ENCODE measurements at places on chromosomes 13 and 19. TPM values are rescaled to one million over a fixed set of nuclear protein-coding genes. Genes with fewer than 3 reads are reported as not detected.

Gene NTF4
- not detected for total RNA-seq

Gene SARS2
- total RNA-seq, result 110 TPM

Gene ZNF583
- not detected for total RNA-seq

Gene LGALS14
- not detected for total RNA-seq

Gene CPB2
- total RNA-seq, result not detected

Gene CLEC17A
- total RNA-seq, result not detected

Gene PODNL1
- 0.34 TPM for total RNA-seq

GRCh38 chr13:106096661-106097092 is 438.8 kb downstream of the EFNB2 start:
- peak; percentile 90 for DNase-seq

GRCh38 chr13:107427536-107427935 is 787.8 kb downstream of the LIG4 start:
- DNase-seq, result no peak

DNA sequence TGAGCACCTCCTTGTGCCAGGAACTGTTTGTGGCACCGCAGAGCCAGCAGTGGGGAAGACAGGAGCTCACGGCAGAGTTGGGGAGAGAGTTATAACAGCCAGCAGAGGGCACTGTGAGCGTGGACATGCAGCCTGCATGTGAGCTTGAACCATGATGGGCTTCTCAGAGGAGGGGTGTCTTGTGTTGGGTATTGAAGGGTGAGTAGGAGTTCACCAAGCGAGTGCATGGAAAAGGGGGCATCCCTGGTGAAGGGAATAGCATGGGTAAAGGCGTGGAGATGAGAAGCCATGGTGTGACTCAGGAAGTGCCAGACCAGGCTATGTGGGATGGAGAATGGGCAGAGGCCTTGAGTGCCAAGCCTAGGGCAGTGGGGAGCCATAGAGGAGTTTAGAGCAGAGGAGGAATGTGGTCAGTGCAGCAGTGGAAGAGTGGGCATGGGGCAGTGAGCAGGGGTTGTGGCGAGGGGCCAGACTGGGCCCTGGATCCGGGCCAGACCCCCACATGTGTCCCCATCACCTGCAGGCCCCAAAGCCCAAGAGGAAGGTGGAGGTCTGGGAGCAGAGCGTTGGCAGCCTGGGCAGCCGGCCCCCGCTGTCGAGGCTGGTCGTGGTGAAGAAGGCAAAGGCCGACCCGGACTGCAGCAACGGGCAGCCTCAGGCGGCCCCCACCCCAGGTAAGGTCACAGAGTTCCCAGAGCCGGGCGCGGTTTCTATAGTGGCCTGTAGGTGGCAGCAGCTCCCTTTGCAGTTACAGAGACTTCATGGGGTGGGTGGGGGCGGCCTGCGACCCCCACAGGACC is 11.8 kb upstream of the SHD start:
- peak; percentile 81 for DNase-seq

- no peak for DNase-seq
Measured at GRCh38 chr13:78131811-78132210, 213.2 kb upstream of the EDNRB start.

DNA sequence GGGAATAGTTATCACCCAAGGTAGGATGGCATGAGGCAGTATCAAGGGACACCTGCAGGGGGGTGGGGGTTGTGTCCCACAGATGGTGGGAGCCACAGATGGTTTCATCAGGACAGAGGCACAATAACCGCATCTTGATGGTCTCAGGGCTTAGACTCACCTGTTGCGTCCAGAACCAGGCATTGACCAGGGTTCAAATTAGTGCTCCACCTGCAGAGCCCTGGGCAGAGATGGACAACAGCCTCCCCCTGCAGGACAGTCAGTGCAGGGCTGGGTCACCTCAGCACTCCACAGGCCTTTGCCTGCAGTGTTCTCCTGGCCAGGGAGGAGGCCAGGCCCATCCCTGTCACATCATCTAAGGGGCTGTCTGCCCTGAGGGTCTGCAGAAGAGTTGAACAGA is 14.5 kb upstream of the CEACAM1 start:
- DNase-seq, result peak; percentile 19

DNA sequence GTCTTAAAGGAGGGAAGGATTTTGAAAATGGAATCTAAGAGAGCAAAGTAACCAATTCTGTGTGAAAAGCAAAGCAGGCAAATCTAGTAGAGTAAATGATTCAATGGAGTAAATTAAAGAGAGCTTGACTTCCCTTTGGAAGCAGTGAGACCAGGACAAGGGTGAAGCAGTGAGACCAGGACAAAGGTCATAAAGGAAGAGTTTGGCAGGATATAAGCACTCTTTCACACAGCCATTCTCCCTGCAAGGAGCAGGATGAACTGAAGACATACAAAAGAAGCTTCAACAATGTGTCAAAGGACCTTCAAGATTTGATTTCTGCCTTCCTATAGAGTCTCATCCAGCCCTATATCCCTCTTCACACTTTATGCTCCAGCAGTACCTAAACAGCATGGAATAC is 123.8 kb downstream of the ENOX1 start:
- DNase-seq, result peak; percentile 55

GRCh38 chr19:32416749-32417456 is 11.3 kb downstream of the DPY19L3 start:
- no peak for DNase-seq

- peak; percentile 83 for DNase-seq
Measured at GRCh38 chr13:78137404-78138142, 218.9 kb upstream of the EDNRB start.

- no peak for DNase-seq
Measured at GRCh38 chr13:78430811-78431210, 172.5 kb downstream of the POU4F1 start.

- DNase-seq, result no peak
Measured at GRCh38 chr13:49351871-49352270, 92.0 kb downstream of the CAB39L start.

DNA sequence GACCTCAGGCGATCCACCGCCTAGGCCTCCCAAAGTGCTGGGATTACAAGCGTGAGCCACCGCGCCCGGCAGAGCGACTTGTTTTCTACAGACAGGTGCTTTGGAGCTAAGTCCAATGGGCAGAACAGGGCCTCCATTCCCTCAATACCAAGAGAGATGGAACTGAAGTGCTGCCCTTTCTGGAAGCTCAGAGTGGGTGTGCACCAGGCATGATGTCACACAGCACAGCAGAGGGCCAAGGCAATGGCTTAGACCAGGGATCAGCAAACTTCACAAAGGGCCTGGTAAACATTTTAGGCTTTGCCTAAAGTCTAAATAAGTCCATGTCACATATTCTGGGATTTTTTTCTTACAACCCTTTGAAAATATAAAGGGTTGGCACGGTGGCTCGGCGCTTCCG is 21.3 kb downstream of the TLE6 start:
- DNase-seq, result no peak

GRCh38 chr13:54078271-54078870 is 1049.8 kb downstream of the OLFM4 start:
- no peak for DNase-seq

GRCh38 chr19:10817291-10818038 is 18.5 kb downstream of the TMED1 start:
- DNase-seq, result no peak

DNA sequence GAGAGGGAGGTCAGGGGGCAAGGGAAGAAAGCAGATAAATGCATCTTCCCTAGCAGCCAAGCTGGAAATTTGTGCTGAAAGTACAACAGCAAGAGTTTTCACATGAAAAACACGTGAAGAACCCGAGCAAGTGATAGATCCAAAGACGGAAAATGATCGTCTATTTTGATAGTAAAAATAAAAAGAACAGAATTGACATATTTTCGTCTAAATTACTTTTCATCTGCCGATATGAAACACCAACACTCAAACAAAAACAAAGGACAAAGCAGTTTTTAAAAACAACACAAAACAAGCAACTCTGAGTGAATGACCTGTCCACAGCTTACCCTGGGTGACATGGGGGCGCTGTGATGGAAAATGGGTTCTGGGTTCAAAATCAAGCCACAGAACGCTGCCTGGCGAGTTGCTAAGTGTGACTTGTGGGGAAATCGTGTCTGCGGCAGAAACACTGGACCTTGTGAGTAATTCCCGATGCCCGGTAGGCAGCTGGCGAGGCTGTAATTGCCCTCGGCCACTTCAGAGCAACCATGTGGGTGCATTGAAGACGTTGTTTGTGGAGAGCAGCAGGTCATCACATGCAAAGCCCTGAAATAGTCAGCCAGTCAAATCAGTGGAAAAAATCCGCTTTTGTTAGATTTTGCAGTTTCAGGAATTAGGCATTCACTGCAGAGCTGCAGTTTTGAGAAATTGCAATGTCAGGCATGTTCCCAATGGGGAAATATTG is 7.4 kb downstream of the SOX1 start:
- DNase-seq, result no peak

DNA sequence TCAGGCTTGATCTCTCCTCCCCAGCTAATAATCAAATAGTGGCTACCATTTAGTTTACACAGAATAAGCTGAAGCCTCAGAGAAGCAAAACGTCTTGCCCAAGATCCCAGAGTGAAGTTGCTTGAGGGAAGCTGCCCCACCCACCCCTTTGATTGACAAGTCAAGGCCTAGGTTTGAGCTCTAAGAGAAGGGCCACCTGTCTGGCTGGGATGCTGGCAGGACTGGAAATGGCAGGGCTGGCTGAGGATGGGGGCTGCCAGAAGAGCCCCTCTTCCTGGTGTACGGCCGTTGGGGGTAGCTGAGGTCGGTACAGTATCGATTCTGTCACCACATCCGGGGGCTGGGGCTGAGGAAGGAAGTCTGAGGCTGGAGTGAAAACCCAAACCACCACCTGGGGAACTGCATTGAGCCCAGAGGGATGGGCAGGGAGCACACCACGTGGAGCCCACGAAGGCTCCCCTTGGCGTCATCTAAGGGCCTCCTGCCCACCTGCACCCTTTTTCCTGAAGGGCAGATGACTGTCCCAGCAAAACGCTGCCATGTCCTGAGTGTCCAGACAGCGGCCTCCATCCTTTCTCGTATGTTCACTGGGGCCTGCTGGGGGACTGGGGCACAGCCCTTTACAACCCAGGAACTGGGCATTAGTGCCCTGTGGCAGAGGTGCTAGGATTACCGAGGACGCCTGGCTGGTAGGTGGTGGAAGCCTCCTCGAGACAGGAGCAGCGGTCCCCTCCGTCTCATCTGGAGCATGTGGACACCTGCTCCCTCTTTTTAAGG is 1.4 kb upstream of the PRKD2 start:
- peak; percentile 66 for DNase-seq

DNA sequence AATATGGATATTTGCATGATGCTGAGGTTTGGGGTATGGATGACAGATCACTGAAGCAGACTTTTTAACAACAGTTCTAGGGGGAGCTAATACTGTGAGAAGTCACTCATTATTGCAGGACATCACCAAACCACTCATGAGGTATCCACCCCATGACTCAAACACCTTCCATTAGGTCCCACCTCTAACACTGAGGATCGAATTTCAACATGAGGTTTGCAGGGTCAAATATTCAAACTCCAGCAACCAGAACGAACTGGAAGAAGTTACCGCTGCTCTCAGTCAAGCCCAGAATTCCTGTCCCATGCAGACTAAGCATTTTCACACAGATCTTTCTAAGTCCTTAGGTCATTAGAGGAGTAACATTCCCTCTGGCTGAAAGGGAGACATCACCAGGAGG is 758.9 kb downstream of the UQCRFS1 start:
- no peak for DNase-seq

DNA sequence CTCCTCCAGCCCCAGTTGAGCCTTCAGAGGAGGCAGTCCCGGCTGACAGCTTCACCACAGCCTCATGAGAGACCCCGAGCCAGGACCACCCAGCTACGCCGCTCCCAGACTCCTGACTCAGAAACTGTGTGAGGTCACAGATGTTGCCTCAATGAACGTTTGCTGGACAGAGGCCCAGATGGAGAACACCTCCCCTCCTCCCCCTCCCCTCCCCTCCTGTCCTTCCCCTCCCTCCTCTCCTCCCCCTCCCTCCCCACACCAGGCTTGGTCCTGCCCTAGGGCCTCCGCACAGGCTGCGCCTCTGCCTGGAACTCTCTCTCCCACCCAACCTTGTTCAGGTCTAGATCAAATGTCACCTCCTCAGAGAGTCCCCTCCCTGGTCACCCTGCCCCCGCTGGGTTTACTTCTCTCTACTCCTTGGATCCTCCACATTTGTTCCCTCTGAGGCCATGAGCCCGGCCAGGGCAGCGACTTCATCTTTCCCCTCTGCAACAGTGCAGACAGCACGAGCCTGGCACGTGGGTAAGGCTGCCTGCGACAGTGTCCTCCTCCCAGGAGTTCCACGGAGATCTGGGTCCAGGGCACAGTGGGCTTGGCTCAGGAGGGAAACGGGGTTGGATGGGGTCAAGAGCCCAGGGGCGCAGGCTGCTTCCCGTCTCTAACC is 17.4 kb downstream of the PIP5K1C start:
- DNase-seq, result no peak

DNA sequence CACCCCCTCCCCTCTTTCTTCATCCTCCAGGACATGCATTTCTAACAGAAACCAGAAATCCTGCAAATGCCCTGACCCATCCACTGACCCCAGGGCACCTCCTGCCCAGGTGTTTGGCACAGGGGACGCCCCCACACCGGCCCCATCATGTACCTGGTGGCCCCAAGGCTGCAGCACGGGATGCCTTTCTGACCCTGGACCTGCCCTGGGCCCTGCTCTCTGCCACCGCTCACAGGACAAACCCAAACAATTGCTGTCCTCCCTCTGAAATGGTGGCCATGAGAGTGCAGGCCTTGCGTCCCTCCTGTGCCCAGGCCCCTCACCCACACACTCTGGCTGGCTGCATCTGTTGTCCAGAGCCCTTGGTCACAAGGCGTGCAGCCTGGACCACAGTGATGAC is 12.1 kb downstream of the SCGB2B2 start:
- no peak for DNase-seq

DNA sequence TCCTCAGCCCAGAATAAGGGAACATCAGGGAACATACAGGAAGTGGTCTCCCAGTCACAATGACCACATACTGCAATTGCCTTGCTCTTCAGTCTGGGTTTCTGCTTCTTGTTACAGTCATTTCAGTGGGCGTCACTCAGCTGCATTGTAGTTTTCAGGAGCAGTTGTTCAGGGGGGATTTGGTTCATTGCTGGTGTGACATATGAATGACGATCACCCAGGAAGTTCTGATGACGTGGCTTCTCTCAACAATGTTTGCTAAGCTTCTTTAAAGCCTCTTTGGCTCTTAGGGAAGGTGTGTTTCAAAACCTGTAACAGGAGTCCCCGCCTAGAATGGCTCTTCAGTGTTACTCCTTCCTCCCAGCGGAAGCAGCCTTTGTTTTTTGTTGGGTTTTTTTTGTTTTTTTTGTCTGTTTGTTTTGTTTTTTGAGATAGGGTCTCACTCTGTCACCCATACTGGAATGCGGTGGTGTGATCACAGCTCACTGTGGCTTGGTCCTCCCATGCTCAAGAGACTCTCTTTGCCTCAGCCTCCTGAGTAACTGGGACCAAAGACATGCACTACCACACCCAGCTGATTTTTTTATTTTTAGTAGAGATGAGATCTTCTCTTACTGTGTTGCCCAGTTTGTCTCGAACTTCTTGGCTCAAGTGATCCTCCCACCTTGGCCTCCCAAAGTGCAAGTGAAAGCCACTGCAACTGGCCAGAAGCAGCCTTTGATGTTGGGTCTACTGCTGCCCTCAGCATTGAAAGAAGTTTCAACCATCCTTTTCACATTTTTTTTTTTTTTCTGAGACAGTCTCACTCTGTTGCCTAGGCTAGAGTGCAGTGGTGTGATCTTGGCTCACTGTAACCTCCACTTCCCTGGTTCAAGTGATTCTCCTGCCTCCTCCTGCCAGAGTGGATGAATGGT is 1.4 kb upstream of the SCEL start:
- DNase-seq, result peak; percentile 31

All from HT-29 (cell line).